ENCODE measurements at places on chromosomes 7 and 10. TPM values are rescaled to one million over a fixed set of nuclear protein-coding genes. Genes with fewer than 3 reads are reported as not detected.

FUOM gene
- polyA plus RNA-seq, result 26.9 TPM

GPC2 gene
- polyA plus RNA-seq, result 0.38 TPM

DNA sequence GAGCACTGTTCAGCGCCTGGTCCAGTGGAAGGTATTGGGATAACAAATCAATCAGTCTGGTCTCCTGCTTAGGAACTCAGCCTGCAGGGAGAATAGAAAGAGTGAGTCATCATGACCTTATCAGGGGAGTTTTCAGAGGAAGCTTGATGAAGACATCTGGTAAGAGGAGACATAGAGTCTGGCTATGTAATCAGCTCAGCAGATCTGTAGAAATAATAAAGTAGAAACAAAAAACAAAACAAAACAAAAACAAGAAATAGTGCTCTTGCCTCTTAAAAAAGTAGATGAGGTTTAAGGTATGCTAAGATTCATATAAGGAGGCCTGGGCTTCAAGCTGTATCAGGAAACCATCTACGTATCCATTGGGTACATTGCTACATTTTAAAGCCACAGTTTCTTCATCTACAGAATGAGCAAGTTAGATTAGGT is 14.4 kb downstream of the TAS2R41 start:
- DNase-seq, result no peak

UNCX gene
- not detected for polyA plus RNA-seq

ZEB1 gene
- polyA plus RNA-seq, result 13.9 TPM

FAM171A1 gene
- polyA plus RNA-seq, result 9.3 TPM

DNA sequence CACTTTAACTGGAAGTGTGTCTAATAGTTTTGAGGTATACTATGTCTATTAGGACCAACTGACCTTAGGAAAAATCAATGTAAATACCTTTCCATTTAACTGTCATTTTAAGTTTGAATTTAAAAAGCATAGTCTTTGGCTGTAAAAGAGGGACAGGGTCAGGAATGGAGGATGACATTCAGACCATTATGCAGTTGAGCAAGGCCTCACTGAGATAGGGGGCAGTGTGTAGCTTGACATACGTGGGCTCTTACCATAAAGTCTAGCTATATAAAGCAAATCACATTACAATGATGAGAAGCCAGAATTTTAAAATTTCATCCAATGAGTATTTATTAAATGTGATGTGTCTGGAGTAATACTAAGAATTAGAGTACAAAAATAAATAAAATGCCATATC is 17.9 kb downstream of the PALS2 start:
- no peak for DNase-seq

CCDC6 gene
- 8.3 TPM for polyA plus RNA-seq

GRCh38 chr10:95325863-95326262 is 35.1 kb upstream of the PDLIM1 start:
- no peak for DNase-seq
